ENCODE measurements at places on chromosomes 12 and 14.
A peak's percentile ranks its signal among the peaks of the same experiment; 100 is the strongest.

DNA sequence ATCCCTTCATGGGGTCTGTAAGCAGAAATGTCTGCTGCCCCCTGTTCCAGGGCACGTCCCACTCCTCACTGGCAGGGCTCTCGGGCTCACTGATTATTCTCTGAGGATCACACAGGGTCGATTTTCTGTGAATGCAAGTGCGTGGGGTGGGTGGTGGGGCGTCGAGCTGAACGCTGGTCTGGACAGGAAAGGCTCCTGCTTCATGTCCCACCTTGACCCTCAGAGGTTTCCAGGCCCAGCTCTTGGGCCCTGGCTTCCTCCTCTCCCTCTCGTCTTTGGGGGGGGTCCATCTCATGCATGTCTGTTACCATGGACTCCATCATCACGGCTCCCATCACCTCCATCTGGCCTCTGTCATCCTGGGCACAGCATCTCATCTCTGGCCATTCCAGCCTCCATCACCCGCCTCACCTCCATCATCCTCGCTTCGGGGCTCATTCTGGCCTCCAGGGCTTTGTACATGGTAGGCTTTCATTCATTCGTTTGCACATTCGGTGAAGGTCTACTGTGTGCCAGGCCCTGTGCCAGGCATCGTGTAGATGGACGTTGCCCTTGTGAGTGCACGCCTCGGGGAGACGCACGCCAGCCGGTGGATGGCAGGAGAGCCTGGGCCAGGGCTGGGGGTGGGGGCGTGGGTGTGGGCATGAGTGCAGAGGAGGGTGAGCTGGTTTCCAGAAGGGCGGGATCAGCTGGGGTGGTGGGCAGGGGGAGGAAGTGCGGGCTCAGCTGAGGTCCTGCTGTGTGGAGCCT, 34.7 kb downstream of the RTL1 start:
- DNase-seq: no peak

DNA sequence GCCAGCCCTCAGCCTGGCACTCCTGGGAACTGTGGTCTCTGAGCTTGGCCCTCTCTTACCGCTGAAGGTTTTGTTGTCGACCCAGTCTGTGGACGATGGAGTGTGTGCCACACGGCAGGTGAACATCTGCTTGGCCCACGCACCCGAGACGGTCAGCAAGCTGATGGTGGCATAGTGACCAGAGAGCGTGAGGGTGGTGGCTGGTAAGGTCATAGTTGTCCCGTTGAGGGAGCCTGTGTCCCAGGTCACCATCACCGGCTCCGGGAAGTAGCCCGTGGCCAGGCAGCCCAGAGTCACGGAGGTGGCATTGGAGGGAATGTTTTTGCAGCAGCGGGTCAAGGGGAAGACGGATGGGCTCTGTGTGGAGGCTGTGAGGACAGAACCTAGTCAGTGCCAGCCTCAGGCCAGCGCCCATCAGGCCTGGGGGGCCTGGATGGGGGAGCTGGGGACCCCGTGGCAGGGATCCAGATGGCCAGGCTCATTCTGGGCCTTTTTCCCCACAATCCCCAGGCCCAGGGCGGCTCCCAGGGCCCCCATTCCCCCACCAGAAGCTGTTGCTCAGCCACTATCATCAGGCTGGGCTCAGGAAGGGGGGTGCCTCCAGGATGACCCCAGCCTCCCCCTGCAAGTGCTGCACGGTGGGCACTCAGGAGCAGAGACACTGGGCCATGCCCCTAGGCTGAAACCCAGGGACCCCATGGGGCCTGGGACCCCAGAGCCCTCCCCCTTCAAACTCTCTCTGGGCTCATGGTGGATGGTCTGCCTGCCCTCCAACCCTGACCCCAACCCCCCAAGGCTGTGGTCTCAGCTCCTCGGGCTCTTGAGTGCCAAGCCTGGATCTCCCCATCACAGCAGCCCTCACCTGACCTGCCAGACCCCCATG, 75.2 kb downstream of the TMEM121 start:
- no peak for DNase-seq

GRCh38 chr12:75705749-75706711, 194.6 kb upstream of the KRR1 start:
- DNase-seq: no peak

GRCh38 chr12:107670999-107671643, 14.5 kb upstream of the PWP1 start:
- no peak for DNase-seq

DNA sequence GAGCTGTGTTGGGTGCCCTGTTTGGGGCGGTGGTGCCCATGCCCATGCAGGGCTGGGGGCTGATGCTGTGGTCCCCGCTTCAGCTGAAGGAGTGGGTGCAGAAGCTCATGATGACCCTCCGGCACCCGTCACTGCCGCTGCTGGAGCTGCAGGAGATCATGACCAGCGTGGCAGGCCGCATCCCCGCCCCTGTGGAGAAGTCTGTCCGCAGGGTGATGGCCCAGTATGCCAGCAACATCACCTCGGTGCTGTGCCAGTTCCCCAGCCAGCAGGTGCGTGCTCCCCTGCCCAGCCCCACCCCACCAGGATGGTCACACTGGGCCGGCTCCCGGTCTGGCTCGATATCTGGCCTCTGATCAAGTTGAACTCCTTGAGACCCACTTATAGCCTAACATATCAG, 92.7 kb downstream of the ACACB start:
- no peak for DNase-seq

GRCh38 chr12:94589591-94590001, 60.8 kb downstream of the TMCC3 start:
- DNase-seq: no peak

GRCh38 chr14:42624980-42625761, 1018.5 kb downstream of the LRFN5 start:
- no peak for DNase-seq

DNA sequence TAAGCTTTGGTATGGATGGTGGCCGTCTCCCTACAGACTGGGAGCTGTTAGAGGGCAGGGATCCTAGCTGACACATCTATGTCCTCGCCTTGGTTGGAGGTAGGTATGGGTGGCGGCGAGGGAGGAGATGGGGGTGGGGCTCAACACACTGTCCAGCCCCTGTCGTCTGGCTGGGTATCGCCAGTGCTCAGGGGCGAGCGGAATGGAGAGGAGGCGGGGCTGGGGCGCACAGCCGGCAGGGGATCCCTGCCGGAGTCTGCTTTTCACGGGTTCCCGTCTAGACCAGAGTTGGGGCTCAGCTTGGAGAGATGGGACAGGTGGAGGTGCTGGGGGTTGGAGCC, 16.1 kb downstream of the TAMALIN start:
- DNase-seq: no peak

- DNase-seq: peak; percentile 15
These were observed at the start of gene NCOR2 for GRCh38 chr12:124566997-124567672. NCOR2 (minus strand) TSS chr12:124567612; CDS start chr12:124495251, 72,361 bp downstream.

- DNase-seq: no peak
These were observed 81.1 kb downstream of the PELI2 start for GRCh38 chr14:56199095-56199981.

- DNase-seq: no peak
These were observed 3.8 kb downstream of the PSMB5 start for GRCh38 chr14:23030936-23031335.

GRCh38 chr14:39381366-39381765, 50.9 kb downstream of the FBXO33 start:
- no peak for DNase-seq

DNA sequence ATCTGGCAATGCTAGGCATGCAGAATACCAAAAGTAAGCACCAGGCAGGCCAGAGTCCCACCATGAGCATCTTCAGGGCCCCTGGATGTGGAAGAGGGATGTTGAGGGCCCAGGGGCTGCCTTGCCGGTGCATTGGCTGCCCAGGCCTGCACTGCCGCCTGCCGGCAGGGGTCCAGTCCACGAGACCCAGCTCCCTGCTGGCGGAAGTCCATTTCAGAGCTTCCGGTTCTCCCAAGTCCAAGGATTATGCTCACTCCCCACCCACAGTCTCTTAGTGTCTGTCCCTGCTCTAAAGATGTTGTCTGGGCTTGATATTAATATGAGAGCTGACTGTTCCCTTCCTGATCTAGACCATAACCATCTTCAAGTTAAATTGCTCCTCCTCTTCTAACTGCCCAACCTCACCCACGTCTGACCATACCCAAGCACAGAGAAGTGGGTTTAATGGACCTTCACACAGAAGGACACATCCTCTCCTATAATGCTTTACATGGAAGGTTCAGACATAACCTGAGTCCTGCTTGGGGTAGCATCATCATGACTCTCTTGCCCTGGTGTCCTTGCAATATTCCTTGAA, 117.4 kb downstream of the DAD1 start:
- no peak for DNase-seq

GRCh38 chr12:125050446-125050845, 14.8 kb upstream of the AACS start:
- no peak for DNase-seq

GRCh38 chr12:116943419-116944372, 32.9 kb downstream of the FBXW8 start:
- no peak for DNase-seq

GRCh38 chr12:44637875-44638274, 238.2 kb downstream of the NELL2 start:
- DNase-seq: no peak

GRCh38 chr14:64689289-64689688, 14.9 kb upstream of the PLEKHG3 start:
- DNase-seq: no peak

DNA sequence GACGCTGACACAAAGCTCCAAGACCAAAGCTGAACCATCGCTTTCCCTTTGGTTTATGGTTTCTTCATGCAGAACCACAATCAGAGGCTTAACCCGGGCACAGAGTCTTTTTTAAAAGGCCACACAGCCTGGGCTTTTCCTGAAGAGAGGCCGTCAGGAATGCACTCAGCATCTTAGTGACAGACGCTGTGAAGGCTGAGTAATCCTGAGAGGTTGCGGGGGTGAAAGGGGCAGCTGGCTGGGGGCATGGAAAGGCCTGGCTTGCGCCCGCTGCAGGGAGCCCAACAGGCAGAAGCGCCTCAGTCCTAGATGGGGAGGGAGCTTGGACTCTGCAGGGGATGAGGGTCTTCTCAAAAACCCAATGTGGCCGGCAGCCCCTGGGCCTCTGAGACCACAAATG, 13.6 kb downstream of the CTDSP2 start:
- DNase-seq: no peak

- DNase-seq: no peak
These were observed 185.8 kb downstream of the STXBP6 start for GRCh38 chr14:24863968-24864684.

DNA sequence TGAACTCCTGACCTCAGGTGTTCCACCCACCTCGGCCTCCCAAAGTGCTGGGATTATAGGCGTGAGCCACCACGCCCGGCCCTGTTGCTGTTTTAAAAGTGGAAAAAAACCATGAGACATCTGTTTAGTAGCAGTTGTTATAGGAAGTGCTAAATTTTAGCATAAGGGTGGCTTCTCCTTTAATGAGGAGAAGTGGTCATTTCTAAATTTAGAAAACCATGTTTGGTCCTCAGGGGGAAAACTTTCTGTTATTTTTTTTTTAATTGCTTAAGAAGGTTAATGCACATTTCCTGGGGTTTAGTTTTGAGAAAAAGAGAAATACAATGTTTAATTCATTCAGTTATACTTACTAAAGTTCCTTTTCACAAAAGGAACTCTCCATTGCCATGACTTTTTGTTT, 102.1 kb downstream of the MYRFL start:
- no peak for DNase-seq

DNA sequence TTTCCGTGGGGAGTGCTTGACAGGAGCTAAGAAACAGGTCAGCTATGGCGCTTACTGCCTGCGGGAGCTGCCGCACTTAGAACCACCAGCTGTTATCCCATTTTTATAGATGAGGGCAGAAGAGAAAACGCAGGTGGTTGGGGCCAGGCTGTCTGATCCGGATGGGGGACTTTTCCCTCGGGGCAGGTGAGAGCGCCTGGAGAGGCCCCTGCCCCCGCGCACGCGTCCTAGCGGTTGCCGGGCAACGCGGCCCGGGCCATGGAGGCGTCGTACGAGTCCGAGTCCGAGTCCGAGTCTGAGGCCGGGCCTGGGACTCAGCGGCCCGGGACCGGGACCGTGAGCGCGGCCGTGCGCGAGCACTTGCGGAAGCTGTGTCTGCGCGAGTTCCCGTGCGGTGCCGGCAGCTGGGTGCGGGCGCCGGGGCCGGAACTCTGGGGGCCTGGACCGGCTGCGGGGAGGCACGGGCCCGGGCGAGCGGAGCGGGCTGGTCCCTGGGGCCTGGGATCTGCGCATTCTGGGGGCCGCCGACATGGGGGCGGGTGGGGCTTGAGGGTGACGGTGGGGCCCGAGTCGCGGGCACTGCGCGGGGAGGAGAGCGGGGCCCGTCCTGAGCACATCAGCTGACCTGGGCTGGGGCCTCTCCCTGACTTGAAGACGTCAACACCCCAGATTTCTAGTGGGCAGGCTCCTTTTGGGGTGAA, at the start of gene LRRC43:
TSS of gene LRRC43 (plus strand) at position 237 of the 701 bp plus-strand sequence. CDS start at position 259, 22 bp downstream.
- DNase-seq: no peak

DNA sequence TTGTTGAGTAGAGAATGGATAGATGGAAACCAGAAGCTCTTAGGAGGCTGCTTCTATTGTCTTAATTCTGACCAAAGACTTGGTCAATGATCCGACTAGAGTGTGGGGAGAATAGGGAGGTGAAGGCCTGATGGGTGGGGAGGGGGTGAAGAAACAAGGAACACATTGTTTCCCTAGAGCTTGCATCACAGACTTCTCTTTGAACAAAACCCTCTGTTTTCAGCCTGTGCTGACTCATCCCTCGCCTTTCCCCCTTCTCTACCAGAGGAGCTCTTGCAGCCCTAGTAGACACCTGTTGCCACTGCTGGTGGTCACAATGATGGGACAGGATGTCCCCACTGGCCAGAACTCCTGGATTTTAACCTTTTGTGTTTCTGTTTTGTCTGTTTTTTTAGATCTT, 46.8 kb upstream of the CISTR start:
- no peak for DNase-seq

- DNase-seq: peak; percentile 54
These were observed 625 bp upstream of the ARHGAP5 start for GRCh38 chr14:32076278-32077080.

GRCh38 chr14:88496414-88496813, 58.4 kb downstream of the PTPN21 start:
- DNase-seq: no peak

- DNase-seq: no peak
These were observed 172.3 kb upstream of the ATXN7L3B start for GRCh38 chr12:74365178-74365964.
